Activated CD4-positive, CD25-positive, alpha-beta regulatory T cell treated with anti-CD3 and anti-CD28 coated beads, Interleukin-2, amount 50 U/mL, for 16 hours (primary cell): ENCODE measurements at places on chromosomes 4 and X.

GRCh38 chr4:180152831-180153230, 2090.4 kb upstream of the TENM3 start:
- DNase-seq, result no peak

DNA sequence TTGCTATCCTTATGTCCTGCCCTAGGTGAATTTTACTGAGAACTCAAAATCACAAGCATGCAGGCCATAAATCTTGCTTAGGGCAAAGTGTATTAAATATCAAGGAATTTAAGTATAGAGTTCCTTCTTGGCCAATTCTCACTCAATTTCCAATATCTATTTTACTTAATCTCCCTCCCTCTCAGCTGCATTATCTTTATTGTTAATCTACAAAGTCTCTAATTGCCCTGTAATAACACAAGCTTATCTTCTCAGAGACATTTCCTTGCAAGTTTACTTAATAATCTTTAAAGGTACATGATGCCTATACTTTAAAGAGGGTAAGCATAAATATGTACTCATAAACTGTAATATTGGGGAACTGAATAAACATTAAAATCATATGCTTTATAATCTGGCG, 26.9 kb upstream of the MAOB start:
- DNase-seq, result no peak

DNA sequence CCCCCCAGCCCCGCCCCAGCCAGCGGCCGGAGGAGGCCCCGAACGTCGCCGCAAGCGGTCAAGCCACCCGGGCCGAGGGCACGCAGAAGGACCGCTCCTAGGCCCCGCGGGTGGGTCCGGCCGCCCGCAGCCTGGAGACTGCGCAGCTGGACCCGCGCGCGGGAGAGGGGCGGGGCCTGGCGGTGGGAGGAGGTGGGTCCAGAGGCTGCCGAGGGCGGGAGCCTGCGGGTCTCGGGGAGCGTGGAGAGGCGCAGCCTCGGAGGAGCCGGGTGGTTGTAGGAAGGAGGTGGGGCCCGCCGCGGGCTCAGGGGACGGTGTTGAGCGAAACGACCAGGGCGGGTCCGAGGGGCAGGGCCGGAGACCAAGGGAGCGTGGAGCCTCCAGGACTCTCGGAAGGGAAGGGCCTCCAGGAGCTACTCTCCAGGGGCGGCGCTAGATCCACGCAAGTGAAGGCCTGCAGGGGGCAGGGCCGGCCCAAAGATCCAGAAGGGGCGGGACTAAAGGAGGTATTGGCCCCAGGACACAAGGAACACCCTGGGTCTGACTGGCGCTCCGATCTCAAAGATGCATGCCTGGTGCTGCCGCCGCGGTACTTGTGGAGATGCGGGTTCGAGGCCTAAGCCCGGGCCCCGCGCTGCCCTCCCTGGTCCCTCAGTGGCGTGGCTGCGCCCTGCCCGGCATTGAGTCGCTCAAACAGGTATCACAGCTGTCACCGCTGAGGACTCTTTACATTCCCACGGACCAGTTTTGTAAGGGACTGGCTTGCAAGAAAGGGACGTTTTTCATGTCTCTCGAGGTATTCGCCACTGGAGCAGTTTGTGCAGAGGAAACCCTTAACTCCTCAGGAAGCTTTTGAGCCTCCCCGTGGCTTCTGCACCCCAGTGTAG, 5.9 kb downstream of the TIMM17B start:
- DNase-seq, result peak; percentile 55

GRCh38 chr4:153560908-153561307, 94.7 kb downstream of the TMEM131L start:
- DNase-seq, result no peak

GRCh38 chr4:122614621-122615020, 6.2 kb downstream of the IL21 start:
- DNase-seq, result no peak

DNA sequence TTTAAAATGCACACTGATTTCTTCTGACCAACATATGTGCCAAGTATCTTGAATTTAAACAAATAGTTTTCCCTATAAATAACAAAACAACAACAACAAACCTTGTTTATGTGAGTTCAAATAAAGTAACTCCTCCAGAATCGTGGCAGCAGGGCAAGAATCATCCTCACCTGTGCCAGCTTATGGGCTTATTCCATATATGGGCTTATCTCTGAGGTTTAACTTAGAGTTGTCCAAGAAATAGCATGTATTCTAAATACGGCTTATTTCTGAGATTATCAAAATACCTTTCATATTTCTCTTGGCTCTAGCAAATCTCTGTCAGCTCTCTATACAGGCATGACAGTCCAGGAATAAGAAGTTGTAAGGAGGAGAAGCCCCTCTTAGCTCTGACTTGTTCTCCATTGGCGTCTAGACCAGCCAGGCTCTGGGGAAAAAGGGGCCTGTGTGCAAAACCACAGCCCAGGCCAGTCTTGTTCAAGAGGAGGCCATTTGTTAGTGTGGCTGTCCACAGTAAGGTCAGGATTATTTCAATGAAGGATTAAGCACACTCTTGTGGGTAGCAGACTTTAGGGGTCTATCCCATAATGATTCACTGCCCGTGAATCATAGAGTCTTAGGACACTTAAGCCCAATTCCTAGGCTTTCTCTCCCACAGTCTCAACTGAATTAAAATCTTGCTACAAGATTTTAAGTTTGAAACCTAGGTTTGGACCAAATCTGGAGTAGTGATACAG, 63.2 kb downstream of the FRAS1 start:
- no peak for DNase-seq

DNA sequence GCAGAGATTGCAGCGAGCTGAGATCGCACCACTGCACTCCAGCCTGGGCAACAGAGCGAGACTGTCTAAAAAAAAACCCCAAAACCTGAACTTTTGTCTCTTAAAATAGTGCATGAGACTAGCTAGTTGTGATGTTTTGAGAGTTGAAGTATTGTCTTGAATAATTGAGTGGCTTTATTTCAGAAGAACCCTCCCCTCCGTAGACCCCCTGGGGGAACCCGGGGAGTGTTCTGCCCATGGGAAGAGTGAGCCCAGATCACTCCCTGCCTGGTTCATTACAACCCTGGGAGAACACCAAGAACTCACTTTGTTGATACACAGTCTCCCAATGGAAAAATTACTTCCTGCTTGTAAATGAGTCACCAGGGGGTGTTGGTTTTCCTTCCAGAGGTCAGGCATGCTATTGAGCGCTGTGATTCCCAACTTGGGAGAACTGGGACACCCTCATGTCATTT, 65.3 kb upstream of the SHISA3 start:
- no peak for DNase-seq

DNA sequence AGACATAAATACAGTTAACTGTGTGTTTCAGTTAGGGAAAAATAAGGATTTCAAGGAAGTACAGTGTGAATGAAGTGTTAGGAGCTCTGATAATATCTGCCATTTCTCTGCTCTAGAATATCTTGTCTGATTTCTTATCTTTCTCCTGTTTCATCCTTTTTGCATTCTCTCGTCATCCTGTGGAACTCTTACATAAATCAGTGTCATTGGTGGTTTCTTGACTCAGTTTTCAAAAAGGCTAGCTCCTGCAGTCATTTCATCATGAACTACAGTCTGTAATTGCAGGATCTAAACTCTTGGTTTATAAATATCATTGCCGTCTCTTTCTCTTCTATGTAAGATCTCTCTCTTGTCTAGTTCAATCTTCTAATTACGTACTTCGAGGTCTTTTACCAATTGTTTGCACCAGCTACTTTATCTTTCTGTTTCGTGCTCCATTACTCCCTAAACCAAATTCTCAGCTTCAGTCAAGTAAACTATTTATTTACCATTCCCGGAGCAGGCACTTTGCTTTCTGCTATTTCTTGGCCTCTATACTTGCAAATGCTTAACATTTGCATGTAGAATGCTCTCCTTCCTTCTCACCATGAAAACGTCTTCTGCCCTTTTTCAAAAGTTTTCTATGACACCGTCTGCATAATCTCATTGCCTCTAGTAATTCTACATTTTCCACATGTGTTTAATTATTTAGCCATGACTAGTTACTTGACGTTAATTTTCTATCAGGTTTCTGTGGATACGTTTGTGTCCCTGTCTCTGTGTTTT, 294.0 kb downstream of the TENM3 start:
- no peak for DNase-seq

GRCh38 chr4:93779228-93779627, 49.3 kb upstream of the ATOH1 start:
- DNase-seq, result no peak

GRCh38 chr4:183765251-183765911, 106.3 kb downstream of the TRAPPC11 start:
- no peak for DNase-seq

- no peak for DNase-seq
These were observed 198.9 kb downstream of the ANK2 start for GRCh38 chr4:113248320-113248719.

DNA sequence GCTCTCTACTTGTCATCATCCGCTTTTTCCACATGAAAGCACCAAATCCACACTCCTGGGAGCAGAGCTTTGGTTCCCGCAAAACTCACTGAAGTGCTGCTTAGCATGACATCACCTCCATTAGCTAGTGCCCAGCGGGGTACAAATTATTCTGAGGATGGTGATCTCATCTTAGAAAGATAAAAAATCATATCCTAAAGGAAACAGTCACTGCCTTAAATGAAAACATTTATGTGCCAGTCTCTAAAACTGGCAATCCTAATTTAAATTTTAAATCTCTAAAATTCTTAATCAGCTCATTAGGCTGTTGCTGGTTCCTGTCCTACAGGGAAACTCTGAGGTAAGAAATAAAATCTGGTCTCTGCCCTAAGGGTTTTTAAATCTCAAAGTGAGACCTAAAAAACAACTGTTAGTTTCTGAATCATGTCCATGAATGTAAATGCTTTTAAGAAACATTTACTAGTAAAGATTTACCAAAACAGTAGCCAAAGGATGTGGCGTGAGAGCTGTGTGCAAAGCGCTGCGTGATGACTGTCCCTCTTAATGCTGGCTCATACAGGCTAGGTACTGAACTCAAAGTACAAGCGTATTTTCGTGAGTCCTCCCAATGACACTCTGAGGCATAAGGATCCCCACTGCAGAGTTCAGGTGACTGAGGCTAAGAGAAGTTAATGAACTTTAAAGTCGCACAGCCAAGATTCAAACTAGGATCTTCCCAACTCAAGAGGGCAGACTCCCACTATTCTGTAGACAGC, 4.5 kb downstream of the CASP3 start:
- no peak for DNase-seq

- no peak for DNase-seq
These were observed 33.6 kb upstream of the MXD4 start for GRCh38 chr4:2295500-2295899.
